Caco-2 (cell line): ENCODE measurements at places on chromosomes 1 and 21. TPM values are rescaled to one million over a fixed set of nuclear protein-coding genes. Genes with fewer than 3 reads are reported as not detected.

The TDRD5 gene
- 0.52 and 0.72 TPM in 2 replicates for total RNA-seq

DNA sequence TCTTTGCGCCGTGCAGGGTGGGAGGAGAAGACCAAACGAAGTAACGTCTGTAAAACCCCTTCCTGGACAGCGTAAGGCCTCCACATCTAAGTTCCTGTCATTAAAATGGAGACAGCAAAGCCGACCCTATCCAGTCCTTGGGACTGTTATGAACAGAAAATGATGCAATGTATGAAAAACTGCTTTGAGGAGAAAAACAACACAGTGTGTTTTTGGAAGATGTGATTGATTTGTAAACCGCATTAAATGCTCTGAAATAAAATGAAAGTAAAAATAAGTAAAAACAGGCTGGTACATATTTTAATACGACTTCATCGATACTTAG, 827 bp upstream of the URB1 start:
- peaks cover 8% of the 10 kb centered on the region for H3K4me1 ChIP-seq
- H3K36me3 ChIP-seq, result no peaks in the 10 kb centered on the region
- no peaks in the 10 kb centered on the region; the same call in 1 of the 2 replicates for H3K27me3 ChIP-seq
- H3K27ac ChIP-seq, result peak overlapping the region; percentile 89

The DNALI1 gene
- 0.21 and 0.27 TPM in 2 replicates for total RNA-seq

GRCh38 chr1:117567435-117567834, 38.4 kb upstream of the TENT5C start:
- peaks cover 14% of the 10 kb centered on the region for H3K4me1 ChIP-seq
- no peak overlapping the region for H3K27ac ChIP-seq
- no peaks in the 10 kb centered on the region for H3K36me3 ChIP-seq
- no peak for DNase-seq
- no peak overlapping the region for H3K4me3 ChIP-seq

The MROH7 gene
- total RNA-seq, result 0.30 TPM in 1 of 2 replicates, not detected in the other

The NBPF4 gene
- total RNA-seq, result 0.53 and 0.88 TPM in 2 replicates

The LDLRAD2 gene
- not detected in 2 replicates for total RNA-seq

DNA sequence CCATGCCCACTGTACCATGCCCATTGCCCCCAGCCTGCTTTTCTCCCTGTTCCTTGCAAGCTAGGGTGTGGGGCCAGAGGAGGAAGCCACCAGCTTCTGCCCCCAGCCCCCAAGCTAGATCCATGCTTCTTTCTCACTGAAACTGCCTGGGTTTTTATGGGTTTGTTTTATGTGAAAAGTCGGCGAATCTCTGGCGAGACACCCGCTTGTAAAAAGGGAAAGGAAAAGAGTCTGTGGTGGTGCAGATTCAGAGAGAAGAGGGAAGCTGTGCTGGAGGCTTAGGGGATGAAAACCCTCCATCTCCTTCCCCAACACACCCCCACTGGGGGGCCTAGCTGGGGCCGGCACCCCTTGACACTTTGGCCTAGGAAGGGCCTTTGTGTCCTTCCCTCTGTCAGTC, 26.2 kb downstream of the GRHL3 start:
- no peak overlapping the region for H3K4me3 ChIP-seq
- no peak for DNase-seq
- no peaks in the 10 kb centered on the region for H3K36me3 ChIP-seq
- H3K27me3 ChIP-seq, result no peaks in the 10 kb centered on the region

The RALGPS2 gene
- total RNA-seq, result 26.1 and 38.6 TPM in 2 replicates

DNA sequence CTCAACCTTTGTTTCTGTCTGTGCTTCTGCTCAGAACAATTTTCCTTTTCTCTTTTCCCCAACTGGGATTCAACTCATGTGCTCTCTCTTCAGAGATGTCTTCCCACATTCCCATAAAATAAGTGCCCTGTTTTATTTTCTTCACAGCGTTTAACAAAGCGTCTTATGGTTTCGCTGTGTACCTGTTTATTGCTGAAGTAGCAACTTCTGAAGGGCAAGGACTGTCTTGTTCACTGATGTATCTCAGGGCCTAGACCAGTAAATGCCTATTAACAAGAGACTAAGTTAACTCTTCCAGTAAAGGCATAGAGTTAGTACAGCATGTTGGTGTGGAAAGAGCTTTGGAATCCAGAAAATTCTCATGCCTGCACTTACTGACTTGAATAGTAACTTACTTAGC, 42.9 kb upstream of the MPZL1 start:
- H3K36me3 ChIP-seq, result no peaks in the 10 kb centered on the region
- H3K27me3 ChIP-seq, result no peaks in the 10 kb centered on the region
- DNase-seq, result no peak
- no peak overlapping the region for H3K27ac ChIP-seq
- H3K4me1 ChIP-seq, result no peaks in the 10 kb centered on the region

The LCE2B gene
- total RNA-seq, result not detected in 2 replicates

DNA sequence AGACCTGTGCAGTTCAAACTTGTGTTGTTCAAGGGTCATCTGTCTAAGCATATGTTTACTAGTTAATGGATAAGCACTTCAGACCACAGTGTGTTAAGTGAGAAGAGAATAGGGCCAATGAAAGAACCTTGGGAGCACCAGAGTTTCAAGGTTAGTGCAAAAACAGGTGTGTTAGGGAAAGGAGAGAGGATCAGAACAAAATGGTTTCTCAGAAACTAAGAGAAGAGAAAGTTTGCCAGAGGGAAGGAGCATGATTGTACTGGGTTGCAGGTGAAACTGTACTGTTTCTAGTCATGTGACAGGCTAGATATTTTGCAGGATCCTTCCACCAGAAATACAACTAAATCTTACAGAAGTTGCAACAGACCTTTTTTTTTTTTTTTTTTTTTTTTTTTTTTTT, 23.3 kb downstream of the RPRD2 start:
- peaks cover 13% of the 10 kb centered on the region; the same call in 1 of the 2 replicates for H3K4me1 ChIP-seq
- no peak for DNase-seq
- no peaks in the 10 kb centered on the region for H3K36me3 ChIP-seq
- H3K4me3 ChIP-seq, result no peak overlapping the region
- no peaks in the 10 kb centered on the region for H3K27me3 ChIP-seq
- H3K27ac ChIP-seq, result no peak overlapping the region
